ENCODE measurements at places on chromosomes 6 and 20.

DNA sequence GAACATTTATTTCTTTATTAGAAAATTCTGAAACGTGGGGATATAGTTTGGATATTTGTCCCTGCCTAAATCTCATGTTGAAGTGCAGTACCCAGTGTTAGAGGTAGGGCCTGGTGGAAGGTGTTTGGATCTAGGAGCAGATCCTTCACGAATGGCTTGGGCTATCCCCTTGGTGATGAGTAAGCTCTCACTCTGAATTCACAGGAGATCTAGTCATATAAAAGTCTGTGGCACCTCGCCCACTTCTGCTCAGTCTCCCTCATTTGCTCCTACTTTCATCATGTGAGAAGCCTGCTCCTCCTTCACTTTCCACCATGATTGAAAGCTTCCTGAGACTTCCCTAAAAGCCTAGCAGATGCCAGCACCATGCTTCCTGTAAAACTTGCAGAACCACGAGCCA, 96.8 kb upstream of the GJE1 start:
- DNase-seq = no peak

DNA sequence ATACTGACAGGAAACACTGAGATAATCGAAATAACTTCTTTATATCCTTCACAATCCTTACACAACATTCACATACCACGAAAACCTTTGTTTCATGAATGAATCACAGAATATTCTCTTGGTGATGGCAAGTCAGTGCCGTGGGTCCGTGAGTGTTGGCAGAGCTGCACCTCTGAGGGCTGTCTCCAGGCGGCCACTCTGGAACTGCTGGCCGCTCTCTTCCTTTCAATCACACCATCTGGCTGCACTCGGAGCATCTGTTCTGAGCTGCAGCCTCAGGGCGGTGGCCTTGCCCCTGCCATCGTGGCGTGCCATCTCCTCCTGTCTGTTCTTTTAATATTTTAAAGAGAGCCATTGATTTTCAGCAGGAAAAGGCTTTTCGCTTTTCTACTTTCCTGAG, 129.4 kb upstream of the AFDN start:
- DNase-seq = no peak

GRCh38 chr6:157838718-157839430, 15.8 kb downstream of the SNX9 start:
- no peak for DNase-seq

- DNase-seq = no peak
Measured at GRCh38 chr20:60528141-60528540, 569.9 kb downstream of the CDH26 start.

GRCh38 chr6:129565811-129566210, 144.2 kb downstream of the ARHGAP18 start:
- no peak for DNase-seq

Data from NCI-H1417 treated with DMSO at 0.1 percent for 48 hours (cell line).